GM03348 (cell line): ENCODE measurements at places on chromosomes 11 and 22.
A peak's percentile ranks its signal among the peaks of the same experiment; 100 is the strongest.

GRCh38 chr22:44573451-44573850 lies 75.4 kb upstream of the RTL6 start:
- DNase-seq = no peak

- no peak for DNase-seq
Measured at GRCh38 chr22:49433717-49434611, 393.7 kb downstream of the BRD1 start.

DNA sequence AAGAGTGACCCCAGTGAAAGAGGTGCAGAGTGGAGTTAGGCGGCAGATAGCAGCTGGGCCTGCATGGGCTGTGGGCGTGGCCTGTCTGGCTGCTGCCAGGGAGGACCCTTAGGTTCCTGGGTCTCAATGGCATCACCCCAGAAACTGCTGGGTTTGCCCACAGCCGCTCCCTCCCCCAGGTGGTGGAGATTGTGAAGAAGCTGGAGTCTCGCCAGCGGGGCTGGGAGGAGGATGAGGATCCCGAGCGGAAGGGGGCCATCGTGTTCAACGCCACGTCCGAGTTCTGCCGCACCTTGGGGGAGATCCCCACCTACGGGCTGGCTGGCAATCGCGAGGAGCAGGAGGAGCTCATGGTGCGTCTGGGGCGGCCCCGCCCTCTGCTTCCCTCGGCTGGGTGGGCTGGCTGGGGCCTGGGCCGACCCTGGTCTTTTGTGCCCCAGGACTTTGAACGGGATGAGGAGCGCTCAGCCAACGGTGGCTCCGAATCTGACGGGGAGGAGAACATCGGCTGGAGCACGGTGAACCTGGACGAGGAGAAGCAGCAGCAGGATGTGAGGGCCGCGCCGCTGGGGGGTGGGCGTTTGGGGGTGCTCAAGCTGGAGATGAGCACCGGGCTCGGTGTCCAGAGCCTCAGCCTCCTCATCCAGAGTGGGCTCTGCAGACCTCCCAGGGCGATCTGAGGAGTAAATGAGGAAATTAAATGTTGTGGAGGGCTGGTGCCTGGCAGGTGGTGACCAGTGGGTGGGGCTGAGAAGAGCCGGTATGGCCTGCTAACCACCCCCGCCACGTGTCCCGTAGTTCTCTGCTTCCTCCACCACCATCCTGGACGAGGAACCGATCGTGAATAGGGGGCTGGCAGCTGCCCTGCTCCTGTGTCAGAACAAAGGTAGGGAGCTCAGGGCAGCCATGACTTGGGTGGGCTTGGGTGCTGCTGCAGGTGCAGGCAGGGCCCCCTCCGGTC lies 15.0 kb downstream of the SART1 start:
- DNase-seq = no peak

GRCh38 chr22:49368976-49369725 lies 458.5 kb downstream of the BRD1 start:
- DNase-seq = no peak

DNA sequence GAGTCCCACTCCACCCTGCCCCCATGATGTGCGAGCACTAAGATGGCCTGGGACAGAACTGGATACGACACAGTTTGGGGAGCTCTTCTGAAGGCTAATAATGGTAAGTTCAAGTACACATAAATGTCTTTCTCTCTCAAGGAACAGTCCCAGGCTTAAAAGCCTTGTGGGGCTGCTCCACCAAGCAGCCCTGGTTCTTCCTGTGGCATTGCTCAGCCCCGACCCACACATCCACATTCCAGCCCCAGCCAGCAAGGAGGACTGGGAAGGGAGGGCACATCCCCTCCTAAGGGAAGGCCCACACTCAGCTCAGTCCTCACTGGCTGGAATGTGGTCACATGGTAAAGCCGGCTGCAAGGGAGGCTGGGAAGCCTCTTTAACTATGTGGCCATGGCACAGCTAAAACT lies 13.3 kb upstream of the MB start:
- peak; percentile 74 for DNase-seq

GRCh38 chr11:106614262-106614661 lies 404.0 kb downstream of the GUCY1A2 start:
- no peak for DNase-seq

- DNase-seq = no peak
Measured at GRCh38 chr11:46696212-46696558, 4.2 kb downstream of the ARHGAP1 start.

DNA sequence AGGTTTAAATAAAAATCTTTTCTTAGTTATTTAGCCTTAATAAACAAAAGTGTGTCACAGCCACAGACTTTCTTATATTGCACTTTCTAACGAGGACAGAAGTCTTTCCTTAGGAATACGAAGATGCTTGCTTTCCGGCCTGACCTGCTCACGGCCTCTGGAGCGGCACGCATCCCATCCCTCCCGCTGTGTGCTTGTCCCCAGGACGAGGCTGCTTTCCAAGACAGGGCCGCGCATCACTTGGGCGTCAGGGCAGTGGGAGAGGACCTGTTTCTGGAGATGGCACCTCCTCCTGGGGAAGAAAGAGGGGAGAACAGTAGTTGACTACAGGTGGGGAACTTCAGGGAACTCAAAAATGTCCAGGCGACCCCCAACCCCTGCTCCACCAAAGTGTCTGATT lies 26.4 kb downstream of the GRIK4 start:
- no peak for DNase-seq

DNA sequence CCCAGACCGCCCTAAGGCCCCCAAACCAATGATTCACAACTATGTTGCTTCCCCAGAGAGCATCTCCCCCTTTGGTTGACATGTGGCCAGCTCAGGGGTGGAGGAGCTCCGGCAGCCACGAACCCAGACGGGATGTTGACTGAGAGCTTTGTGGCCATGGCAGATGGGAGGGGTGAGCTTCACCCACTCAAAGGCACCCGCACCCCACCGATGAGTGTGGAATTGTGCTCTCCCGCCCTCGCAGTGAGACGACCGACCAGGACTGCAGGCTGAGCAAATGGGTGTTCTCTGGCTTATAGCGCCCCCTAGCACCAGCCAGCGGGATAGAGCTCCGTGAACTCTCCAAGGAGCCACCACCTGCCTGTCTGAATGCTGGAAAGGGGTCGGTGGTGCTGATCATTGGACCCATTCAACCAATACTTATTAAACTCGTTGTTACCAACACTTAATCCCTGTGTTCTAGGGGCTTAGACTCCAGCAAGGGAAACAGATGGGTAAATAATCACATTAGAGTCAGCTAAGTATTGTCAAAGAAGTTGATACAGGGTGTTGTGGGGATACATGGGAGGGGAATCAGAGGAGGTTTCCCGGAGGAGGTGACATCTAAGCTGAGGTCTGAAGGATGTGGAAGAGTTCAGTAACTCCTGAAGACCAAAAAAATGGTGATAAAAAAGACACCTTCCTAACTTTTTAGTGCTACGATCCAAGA lies 4.5 kb upstream of the TIMP3 start:
- DNase-seq = peak; percentile 89

DNA sequence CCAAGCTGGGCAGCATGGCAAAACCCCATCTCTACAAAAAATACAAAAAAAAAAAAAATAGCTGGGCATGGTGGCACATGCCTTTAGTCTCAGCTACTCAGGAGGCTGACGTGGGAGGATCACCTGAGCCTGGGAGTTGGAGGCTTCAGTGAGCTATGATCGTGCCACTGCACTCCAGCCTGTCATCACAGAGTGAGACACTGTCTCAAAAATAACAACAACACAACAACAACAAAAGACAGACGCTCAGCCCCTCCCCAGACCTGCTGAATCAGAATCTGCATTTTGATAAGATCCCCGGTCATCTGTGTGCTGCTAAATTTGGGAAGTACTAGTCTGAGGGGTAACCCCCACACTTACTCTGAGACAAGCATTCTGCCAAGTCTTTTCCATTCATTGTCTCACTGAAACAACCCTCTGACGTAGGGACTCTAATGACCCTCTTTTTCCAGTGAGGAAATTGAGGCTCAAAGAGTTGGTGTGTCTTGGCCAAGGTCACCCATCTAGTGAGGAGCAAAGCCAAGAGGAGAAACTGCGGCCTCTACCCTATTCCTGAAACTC lies 7.5 kb downstream of the NEFH start:
- DNase-seq = no peak

DNA sequence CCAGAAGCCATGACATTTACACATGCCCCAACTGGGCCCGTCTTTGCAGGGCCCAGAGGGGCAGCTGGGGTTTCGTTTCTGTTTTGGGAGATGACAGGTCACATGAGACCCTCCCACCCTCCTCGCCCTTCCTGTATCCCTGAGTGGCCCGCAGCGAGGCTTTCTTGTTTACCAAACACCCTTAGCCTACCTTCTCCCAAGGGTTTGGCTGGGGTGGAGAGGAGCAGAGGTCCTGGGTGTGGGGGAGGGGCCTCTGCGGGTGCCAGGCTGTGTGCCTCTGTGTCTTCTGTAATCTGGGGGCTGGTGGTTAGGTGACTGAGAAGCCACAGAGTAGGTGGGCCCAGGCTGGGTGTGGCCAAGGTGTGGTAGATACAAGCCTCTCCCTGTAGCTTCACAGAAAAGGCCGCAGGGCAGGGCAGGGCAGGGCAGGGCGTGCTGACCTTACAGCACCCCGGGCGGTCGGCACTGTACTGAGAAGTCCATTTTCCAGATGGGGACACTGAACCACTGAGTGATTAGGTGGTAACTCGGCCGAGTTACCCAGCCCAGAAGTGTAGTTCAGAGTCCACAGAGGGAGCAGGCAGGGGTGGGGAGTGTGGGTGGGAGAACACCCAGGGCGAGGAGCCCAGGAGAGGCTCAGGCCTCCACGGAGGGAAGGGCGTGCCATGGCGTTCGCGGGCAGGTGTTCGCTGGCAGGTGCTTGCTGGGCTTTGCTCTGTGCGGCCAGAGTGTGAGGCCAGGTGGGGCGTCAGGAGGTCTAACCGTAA lies 8.7 kb downstream of the PRR5 start:
- no peak for DNase-seq

GRCh38 chr11:75311858-75312288 lies 39.6 kb downstream of the ARRB1 start:
- peak; percentile 86 for DNase-seq

- DNase-seq = peak; percentile 20
Measured at GRCh38 chr22:27881421-27881820, 37.6 kb downstream of the PITPNB start.

GRCh38 chr22:26021516-26021915 lies 147.7 kb upstream of the SEZ6L start:
- DNase-seq = no peak

- DNase-seq = peak; percentile 28
Measured at GRCh38 chr11:93529707-93530467, 13.3 kb downstream of the SMCO4 start.

DNA sequence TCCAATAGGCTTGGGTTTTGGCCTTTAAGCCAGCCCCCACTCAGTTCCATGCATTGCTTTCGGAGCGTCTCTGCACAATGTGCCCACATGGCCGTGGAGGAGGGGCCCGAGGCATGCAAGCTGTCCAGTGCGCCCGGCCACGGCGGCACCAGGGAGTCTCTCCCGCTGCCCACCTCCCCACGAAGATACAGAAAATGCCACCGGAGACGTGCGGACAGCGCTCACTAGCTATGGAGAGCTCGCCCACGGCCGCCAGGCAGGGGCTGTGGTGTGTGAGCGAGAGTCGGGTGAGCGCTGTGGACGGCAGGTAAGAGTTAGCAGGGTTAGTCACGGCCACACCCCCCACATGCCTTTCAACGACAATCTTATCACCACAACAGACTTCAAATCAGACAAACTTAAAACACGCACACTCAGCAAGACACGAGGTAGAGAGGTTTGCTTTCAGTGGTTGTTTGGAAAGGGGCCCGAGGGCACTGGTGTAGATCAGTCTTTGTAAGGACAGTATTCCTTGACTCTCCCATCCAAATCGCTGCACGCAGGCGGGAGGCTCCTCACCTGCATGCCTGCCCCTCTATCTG lies 18.7 kb upstream of the BID start:
- no peak for DNase-seq

DNA sequence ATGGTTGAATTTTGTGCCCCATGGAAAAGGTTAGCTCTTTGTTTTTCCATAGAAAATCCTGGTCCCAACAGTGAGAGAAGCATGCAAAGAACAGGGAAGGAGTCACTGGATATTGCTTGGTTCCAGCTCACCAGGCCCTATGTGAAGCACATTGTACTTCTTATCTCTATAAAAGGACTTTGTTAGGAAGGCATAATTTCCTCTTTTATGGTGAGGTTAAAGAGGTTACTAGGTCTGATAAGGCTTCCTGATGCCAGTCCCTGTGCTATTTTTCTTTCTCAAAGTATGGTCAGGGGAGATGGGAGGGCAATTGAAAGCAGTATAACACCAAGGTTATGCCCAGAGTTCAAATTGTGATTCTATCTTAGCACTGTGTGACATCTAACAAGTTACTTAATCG lies 162.6 kb downstream of the KIF18A start:
- no peak for DNase-seq

GRCh38 chr11:65471447-65471891 lies 27.4 kb upstream of the MALAT1 start:
- DNase-seq = peak; percentile 72

GRCh38 chr22:30943368-30943767 lies 25.2 kb downstream of the MORC2 start:
- no peak for DNase-seq

- no peak for DNase-seq
Measured at GRCh38 chr11:93844568-93844967, 5.8 kb downstream of the VSTM5 start.

DNA sequence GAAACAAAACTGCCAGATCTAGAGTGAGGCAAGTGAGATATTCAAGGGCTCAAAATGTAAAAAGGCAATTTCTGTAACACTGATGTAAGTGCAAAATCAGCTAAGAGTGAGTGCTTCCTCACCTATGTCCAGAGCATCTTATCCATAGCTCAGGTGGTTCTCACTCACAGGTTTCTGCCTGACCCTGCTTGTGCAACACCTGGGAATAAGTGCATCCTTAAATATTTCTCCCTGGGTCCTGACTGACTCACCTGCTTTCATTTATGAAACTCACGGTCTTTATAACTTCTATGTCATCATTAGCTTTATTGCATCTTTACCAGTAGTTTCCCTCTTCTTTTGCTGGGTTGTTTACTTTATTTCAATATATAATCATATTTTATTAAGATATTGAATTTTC lies 260.6 kb downstream of the CNTN5 start:
- no peak for DNase-seq

- DNase-seq = no peak
Measured at GRCh38 chr11:21561581-21561980, 631.3 kb upstream of the ANO5 start.

DNA sequence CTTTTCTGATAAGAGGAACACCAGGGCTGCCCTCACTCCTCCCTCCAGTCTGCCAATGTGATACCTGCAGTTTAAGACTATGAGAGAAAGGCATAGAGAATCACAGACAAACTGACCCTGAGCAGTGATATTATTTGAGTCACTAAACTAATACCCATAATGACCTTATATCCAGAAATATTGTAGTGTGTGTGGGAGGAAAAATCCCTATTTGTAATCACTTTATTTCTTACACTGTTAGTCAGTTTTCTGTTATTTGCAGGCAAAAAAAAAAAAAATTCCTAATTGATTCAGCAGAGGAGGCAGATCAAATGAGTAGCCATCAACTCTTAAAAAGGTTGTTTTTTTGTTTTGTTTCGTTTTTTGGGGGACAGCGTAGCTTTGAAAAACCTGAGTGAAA lies 82.5 kb downstream of the MAML2 start:
- no peak for DNase-seq

DNA sequence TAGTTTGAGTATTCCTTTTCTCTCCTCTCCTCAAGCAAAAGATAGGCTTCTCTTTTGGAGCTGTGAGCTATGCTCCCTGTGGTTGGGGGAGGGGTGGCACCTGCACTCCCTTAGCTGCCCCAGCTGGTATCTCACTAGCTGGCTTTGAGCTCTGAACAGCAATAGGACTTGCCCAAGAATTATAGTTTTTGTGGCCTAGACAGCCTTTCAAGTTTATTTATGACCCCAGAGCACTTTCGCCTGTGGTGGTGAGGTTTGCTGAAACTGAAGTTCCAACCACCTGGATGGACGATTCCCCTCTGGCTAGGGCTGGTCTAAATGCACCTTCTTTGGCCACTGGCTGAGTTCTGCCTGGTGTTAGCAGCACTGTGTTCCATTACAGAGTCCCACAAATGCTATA lies 37.1 kb upstream of the SLC37A2 start:
- DNase-seq = no peak
